ENCODE measurements at places on chromosomes 1 and 21.

- DNase-seq = peak; percentile 19
Measured at GRCh38 chr1:66998972-66999371, 55.0 kb downstream of the SLC35D1 start.

- DNase-seq = no peak
Measured at GRCh38 chr1:240495601-240496000, 116.4 kb downstream of the GREM2 start.

- no peak for DNase-seq
Measured at GRCh38 chr1:3080053-3080955, 11.3 kb downstream of the PRDM16 start.

DNA sequence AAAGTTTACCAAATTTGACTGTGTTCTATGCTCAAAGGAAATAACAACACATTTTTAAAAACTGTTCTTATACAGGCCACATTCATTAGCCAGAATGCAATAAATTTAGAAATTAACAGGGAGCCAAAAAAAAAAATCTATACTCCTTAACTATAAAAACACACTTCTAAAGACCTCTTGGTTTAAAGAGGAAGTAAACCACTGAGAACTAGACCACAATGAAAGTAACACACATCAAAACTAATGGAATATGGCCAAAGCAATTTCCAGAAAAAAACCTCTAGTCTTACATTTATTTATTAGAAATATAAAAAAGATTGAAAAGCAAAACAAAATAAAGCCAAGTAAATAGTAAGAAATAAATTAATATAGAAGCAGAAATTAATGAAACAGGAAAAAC is 48.9 kb upstream of the GADD45A start:
- no peak for DNase-seq

DNA sequence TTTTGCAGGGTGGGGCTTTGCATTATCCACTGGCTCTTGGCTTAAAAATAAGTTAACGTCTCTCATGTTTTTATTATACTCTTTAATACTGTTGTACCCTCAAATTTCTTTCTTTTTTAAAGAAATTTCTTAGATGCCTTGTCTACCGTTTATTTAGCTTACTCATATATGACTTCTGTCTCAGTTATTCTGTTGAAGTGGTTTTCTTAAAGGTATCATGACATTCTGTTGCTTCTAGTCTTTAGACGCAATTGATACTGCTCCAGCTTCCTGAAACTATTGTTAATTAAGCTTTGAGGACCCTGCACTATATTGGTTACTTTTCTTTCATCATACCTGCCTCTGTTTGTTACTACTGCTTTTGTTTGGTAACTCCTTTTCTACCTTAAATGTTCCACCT is 11.7 kb downstream of the PKN2 start:
- DNase-seq = no peak

- DNase-seq = no peak
Measured at GRCh38 chr1:90402893-90403849, 313.9 kb downstream of the BARHL2 start.

GRCh38 chr1:83818916-83819315 is 180.0 kb downstream of the TTLL7 start:
- no peak for DNase-seq

DNA sequence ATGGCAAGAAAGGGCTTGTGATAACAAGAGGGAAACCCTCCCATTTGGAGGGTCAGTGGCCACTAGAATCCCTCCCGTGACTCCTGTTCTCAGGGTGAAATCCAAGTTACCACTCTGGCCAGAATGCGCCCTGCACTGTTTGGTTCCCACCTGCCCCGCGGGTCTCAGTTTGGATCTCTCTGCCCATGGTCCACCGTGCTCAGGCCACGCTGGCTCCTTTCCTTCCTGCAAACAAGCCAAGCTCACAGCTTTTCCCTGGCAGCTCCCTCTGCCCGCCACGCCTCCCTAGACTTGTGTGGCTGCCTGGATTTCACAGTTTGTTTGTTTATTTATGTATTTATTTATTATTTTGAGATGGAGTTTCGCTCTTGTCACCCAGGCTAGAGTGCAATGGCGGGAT is 179.5 kb upstream of the VAMP3 start:
- no peak for DNase-seq

GRCh38 chr1:1569341-1569740 is 5.3 kb downstream of the SSU72 start:
- DNase-seq = no peak

DNA sequence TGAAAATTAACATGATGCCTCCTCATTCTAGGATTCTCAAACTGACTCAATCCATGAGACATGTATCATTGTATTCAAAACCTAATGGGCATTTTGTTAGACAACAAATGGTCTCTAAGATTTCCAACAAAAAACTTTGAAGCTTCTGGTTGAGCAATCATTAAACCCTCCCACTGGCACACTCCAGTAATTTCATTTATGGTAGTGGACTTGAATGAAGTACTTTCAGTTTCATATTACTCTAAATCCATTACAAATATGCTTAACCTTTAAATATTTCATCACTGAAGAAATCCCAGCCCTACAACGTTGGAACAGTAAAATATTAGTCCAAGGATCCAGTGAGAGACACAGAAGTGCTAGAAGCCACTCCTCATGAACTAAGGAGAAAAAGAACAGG is 43.5 kb downstream of the GBP6 start:
- peak; percentile 14 for DNase-seq

DNA sequence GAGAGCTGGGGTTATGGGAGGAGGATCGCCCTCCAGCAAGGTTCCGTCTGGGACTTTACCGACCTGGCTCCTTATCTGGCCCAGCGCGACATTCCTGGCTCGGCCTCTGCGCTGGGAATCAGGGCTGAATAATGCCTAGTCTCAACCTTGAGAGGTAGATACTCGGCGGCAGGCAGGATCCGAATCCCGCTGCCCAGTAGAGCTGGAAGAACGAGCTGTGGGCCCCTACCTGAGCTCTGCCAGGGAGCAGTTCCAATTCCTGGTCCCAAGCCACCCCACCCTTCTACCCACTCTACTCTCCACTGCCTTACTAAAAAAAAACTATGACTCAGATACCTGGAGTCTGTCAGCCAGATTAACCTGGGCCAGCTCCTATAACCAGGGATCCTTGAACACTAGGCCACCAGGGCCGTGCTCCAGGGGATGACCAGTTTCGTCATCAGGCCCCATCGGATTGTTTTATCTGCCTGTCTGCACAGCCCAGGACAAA is 53.6 kb downstream of the RHBG start:
- DNase-seq = no peak

- DNase-seq = no peak
Measured at GRCh38 chr21:16535626-16536025, 805.8 kb downstream of the USP25 start.

DNA sequence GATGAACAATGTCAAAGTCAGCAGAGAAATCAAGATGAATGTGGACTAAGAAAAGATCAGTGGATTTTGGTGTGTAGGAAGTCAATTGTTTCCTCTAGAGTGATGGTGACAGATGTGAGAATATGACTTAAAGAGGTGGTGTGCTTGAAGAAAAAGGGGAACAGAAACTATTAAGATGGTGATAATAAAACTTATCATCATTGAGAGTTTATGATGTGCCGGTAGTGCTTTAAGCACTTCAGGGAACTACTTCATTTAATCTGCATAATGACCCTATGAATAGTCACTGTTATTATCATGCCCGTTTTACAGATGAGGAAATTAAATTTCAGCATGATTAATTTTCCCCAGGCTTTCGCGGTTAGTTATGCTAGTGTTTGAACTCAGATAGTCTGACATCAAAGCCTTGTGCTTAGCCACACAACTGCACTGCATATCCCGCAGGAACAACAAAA is 246.9 kb upstream of the LRRC7 start:
- no peak for DNase-seq

DNA sequence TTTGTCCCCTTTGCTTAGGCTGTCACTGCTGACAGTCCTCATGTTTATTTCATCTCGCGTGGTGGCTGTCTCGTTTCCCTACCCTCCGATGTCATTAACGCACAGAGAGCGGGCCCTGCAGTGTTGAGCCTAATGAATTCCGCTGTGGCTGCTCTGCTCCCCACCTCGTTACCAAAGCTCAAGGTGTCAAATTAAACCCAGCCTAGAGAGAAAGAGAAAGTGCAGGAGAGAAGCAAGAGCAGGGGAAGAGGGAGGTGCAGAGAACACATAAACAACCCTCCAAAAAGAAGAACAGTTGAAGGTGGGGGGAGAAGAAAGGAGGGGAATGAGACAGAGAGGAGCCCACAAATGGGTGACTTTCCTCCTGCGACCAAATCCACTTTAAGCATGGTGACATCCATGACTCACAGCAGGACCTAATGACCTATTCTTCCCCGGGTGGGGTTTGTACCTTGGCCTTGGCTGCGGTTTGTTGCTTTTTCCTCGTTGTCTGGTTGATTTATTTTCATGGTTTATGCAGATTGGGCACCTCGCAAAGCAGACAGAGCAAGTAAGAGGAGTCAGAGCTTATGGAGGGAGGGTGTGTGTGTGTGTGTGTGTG is 92.5 kb downstream of the PBX1 start:
- no peak for DNase-seq

GRCh38 chr1:150118716-150119115 is 31.0 kb upstream of the PLEKHO1 start:
- no peak for DNase-seq

GRCh38 chr1:160189649-160190625 is at the start of gene CASQ1:
TSS of gene CASQ1 (plus strand) at chr1:160190575. CDS start at chr1:160190752, 177 bp downstream.
- no peak for DNase-seq

DNA sequence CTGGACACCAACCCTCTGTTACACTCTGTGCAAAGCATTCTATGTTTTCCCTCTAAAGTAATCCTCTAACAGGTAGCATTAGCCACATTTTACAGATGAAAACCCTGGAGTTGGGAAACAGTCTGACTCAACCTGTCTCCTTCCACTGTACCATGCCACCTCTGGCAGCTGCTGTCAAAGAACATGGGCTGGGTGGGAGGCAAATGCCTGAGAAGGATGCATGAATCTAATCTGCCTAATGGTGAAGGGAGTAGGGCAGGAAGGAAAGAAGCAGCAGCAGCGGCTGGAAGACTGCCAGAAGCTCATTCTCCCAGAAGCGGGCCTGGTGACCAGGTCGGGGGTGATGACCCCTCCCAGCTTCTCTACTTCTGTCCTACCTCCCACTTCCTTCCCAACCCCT is 21.7 kb downstream of the LRRC71 start:
- no peak for DNase-seq

DNA sequence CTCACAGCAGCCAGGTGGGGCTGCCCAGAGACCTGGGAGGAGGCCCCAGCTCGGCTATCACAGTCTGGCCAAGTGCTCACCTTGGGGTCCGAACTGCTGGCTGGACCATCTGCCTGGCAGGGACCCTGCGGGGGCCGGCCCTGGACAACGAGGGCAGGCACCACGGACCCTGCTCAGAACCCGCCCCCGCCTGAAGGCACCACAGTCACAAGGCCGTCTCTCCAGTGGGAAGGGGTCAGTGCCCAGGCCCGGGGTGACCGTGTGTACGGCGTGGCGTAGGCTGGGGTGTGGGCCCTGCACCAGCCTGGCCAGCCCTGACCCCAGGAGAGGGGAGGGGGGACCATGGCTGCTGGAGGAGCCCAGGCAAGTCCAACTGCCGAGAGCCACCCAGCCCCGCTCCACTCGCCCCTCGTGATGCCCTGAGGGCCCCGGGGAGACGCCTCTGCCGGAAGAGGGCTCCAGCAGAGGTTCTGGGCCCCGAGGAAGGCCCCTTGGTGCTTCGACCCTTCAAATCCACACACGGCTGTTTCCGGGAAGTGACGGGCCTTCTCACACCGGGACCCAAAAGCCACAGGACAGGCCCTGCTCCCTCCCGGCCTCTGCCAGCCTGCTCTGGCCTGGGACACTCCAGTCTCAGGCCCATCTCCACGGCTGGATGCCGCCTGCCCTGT is 11.2 kb upstream of the RNF223 start:
- no peak for DNase-seq

DNA sequence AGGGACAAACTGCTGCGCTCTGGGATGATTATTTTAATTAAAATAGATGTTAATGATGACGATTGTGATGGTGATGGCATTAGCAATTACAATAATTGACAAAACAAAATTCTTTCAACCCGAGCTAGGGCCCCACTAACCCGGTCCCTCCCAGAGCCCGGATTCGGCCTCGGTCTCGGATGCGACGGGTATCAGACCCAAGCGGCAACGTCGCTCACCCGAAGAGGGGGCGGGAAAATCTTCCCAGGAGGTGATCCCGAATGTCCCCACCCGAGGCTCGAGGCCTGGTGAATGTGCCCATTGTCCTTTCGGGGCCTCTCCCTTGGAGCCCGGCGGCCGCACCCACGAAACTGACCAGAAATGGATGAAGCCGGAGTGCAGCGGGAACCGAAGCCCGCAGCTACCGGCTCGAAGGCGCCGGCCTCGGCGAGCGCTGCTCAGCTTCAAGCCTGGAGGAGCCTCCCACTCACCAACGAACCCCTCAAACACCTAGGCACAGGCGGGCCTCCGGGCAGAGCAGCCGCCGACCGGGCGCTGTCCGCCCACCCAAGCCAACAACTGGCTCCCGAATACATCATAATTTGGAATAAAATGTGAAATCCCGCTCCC is 1.2 kb downstream of the TAL1 start:
- DNase-seq = no peak

GRCh38 chr1:211478376-211478775 is 13.6 kb downstream of the RD3 start:
- DNase-seq = no peak

- DNase-seq = no peak
Measured at GRCh38 chr1:241228339-241228738, 128.7 kb downstream of the RGS7 start.

- DNase-seq = no peak
Measured at GRCh38 chr1:207405814-207406213, 48.3 kb upstream of the CR2 start.

DNA sequence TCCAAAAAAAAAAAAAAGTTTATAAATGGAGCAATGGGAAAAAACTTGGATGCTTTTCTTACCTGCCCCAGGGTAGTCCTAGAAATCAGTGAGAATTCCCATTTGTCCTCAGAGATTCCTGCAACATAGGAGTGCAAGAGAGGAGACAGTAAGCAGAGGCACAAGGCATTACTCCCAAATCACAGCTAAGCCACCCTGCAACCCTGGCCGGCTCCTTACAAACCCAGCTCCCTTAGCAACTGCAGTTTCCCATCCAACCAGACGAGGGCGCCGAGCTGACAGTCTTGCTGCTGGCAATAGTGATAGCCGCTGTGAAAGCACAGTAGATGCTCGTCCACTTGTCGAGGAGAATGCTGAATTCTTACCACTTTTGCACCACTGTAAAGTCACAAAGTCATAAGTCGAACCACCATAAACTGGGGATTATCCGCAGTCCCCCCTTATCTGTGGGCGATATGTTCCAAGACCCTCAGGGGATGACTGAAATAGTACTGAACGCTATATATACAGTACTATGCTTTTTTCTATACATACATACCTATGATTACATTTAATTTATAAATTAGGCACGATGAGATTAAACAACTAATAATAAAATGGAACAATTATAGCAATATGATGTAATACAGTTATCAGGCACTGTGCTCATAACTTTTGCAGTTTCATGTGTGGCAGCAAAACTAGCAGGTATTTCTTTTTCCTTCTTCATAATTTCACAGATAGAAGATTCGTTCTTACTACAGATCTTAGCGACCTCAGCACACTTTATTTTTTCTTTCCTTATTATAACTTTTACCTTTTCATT is 6.0 kb upstream of the PITHD1 start:
- DNase-seq = peak; percentile 87

GRCh38 chr1:183191833-183192232 is 5.8 kb downstream of the LAMC2 start:
- no peak for DNase-seq

Data from activated CD4-positive, alpha-beta T cell treated with anti-CD3 and anti-CD28 coated beads, Interleukin-10, Interleukin-2, amounts not matched to agents 100 ng/mL and 50 ng/mL, durations not matched to agents 16 hours and 8 hours (primary cell).